ENCODE measurements at places on chromosomes 12 and 14.

DNA sequence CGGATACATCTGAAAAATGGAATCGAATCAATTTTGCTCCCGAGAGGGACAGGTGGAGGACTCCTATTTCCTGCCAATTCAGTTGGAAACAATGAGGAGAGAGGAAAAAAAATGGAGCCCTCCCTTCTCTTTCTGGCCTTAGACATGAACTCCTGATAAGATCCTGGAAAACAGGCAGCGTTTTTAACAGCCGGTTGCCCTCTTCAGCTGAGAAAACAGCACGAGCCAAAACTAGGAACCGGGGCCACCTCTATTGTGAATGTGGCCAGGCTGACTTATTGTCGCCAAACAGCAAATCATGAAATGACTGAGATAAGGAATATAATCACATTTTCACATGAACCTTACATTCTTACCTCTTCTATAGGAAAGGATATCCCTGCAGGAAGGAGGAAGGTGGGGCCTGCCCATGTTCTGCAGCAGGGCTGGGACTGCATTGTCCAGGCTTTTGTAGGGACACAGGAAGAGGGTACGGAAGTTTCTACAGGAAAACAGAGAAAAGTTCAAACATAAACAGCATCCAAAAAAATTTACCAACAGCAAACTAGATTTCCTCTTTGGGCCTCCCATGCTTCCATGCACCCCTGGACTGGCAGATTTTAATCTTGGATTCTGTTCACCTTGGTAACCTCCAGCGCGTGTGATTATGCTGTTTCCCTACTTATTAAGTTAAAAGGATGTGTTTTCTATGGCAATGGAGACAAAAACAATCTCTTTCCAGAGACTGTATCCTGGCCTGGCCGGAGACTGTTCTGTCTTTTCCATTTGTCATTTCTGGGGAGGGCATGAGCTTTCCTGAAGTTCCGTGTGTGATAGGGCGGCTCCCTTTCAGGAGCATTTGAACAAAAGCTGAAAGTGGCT lies 29.0 kb upstream of the ELK3 start:
- DNase-seq: no peak

DNA sequence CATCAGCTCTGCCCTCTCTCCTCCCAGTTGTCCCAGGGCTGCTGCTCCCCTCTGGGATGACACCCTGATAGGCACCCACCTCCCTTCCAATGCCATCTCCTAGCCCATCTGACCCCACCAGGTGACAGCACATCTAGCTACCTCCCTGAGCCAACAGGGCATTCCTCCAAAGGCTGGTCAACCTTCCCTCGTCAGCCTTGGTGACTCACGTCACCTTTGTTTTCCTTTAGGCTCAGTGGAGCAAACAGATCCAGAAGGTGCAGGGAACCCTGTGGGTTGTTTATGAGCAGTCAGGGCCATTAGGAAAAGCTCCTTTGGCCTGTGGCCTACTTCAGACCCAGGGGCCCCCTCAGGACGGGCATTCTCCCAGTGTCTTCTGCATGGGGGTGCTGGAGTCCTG lies 32.4 kb downstream of the PIGH start:
- no peak for DNase-seq

DNA sequence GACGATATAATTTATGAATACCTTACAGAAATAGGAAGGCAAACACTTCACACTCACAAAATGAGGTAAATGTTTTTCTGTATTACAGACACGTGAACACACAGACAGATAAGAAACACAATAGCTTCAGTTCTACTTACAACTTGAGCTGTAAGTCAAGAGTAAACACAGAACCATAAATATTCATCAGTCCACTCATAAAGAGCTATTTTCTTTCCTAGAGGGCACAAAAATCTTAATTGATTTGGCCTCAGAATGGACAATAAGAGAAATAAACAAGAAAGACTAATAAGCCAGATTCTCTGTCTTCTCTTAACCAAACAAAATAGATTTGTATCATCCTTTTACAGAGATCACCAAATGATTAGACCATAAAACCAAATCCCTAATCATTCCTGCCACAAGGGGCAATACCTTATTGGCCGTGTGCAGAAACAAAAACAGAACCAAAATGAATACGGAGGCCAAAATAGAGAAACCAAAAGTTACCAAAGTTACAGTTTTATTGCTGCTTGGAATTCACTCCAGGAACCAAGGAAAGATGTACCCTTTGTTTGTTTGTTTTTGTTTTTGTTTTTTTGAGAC lies 38.1 kb upstream of the GARIN2 start:
- DNase-seq: no peak

DNA sequence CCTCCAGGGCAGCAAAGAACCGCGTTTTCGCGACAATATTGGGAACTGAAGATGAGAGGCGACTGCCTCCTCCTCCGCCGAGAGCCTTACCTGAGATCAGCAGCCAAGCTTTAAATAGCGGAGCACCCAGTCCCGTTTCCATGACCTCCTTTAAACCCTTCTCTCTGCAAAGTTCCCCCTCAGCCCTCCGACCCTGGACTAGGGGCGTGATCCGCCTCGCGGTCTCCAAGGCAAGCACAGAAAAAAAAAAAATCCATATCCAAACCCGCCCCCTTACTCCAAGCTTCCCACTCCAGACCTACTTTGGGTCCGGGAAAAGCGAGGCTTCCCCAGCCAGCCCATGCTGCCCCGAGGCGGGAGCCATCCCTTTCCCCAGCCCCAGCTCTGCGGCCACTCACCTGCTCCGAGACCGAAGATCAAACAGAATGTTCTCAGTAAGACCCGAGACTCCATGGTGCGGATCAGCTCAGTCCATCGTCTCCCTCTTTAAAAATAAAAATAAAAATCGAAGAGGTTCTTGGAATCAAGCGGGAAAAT lies 630 bp downstream of the NELL2 start:
- no peak for DNase-seq

- DNase-seq: no peak
Measured at GRCh38 chr12:119683816-119684215, 15.9 kb downstream of the PRKAB1 start.

- DNase-seq: no peak
Measured at GRCh38 chr12:67943141-67943892, 45.9 kb upstream of the IFNG-AS1 start.

DNA sequence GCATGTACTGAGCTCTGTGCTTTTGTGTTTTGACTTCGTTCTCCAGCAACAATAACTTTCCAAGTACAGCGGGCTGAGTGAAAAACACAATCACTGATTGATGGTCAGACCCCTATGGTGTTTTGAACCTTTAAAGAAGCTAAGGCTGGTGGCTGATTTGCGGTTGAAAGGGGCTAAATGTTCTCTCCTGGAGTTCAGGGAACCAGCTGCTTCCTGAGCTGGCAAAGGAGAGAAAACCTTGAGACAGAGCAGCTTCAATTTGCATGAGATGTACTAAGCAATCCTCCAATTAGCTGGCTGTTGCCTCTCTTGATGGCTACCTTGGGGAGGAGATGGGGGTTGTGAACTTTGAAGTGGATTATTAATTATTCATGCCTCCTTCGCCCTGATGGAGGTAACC lies 546.7 kb upstream of the SEL1L start:
- DNase-seq: no peak

DNA sequence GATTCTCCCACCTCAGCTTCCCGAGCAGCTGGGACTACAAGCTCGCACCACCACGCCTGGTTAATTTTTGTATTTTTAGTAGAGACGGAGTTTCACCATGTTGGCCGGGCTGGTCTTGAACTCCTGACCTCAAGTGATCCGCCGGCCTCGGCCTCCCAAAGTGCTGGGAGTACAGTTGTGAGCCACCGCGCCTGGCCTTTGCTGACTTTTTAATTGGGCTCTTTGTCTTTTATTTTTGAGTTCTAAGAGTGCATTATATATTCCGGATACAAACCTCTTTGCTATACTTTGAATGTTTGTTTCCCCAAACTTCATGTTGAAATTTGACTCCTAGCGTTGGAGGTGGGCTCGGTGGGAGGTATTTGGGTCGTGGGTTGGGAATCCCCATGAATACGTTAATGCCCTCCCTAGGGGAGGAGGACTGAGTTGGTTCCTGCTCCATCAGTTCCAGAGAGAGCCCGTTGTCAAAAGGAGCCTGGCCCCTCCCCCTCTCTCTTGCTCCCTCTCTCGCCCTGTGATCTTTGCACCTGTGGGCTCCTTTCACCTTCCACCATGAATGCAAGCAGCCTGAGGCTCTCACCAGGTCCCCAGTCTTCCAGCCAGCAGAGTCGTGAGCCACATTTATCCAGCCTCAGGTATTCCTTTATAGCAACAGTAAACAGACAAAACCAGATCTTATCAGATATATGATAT lies 103.2 kb upstream of the EVL start:
- DNase-seq: no peak

- DNase-seq: no peak
Measured at GRCh38 chr12:100251917-100252316, 15.0 kb downstream of the DEPDC4 start.

- no peak for DNase-seq
Measured at GRCh38 chr12:50397117-50397650, 775 bp upstream of the FAM186A start.

DNA sequence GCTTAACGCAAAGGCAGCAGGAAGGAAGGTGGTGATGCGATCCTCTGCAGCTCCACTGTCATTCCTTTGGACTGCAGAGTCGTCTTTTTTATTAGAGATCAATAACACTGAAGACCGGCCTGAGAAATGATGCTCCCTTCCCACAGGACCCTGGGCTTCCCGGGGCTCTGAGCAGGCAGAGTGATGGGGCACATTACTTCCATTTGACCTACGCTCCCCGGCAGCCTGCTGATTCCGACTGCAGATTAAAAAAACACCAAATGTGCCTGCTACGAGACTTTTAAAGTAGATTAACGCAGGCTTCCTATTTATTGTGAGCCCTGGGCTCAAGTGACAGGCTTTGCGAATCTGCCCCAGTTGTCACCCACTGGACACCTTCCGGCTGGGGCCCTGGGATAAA lies 37.5 kb downstream of the KCNA1 start:
- no peak for DNase-seq
